ENCODE measurements at places on chromosomes 11 and 22.
A peak's percentile ranks its signal among the peaks of the same experiment; 100 is the strongest.

DNA sequence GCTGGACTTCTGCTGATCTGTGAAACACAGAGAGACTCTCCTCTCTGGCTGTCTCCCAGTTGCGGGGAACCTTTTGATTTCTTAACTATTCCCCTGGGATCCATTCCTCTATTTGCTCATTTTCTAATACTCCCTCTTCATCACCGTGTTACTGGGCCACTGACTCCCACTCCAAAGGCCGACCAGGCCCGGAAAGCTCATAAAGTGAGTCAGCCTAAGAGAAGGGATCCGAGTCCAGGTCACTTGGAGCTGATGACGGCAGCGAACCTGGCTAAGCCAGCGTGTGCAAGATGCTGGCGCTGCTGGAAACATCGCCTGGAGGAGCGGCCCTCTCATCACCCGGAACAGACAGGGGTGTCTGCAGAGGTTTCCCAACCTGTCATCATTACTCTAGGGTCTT, 112.8 kb downstream of the FBXO7 start:
- DNase-seq: no peak

DNA sequence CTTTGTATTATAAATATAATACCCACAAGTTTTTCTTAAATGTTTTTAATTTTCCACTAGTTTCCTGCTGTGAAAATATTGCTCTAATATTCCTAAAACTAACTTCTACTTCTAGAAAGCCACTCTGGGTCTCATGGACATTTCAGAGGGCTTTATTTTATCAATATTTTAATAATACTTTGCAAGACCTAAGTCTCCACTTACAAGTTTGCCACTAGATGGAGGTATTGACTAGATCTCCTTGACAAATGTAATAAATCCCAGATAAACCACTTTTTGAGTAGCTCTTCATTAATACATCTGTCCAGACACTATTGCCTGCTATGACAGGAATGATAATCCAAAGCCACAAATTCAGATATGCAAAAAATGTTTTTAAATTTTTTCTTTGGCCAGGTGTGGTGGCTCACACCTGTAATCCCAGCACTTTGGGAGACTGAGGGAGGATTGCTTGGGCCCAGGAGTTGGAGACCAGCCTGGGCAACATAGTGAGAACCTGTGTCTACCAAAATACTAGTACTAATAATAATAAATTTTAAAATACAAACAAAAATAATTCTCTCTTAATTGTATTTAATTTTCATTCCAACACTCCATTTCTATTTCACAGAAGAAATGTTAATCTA, 3.5 kb upstream of the ACAT1 start:
- DNase-seq: no peak

- peak; percentile 68 for DNase-seq
Measured at GRCh38 chr22:19431649-19432132, at the start of gene HIRA. Gene HIRA, minus strand, starts transcription at chr22:19431733. Its CDS starts 257 bp downstream, at chr22:19431476.

- DNase-seq: no peak
Measured at GRCh38 chr11:58199271-58199670, 4.7 kb downstream of the OR1S2 start.

DNA sequence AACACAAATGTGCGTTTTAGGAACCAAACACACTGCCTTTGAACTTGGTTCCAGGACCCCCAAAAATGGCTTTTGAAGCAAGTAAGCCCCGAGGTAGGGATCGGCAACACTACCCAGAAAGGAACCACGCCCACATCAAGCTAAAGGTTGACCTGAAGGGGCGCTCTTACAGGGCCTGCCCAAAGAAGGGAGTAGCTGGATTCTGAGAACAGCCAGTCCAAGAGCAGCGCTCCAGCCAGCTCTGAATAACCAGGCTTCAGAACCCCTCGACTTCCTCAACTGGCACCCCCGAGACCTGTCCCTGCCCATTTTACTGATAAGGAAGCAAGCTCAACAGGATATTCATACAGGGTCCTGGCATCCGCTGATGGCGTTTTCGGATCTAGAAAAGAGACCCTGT, 18.9 kb upstream of the MOB2 start:
- no peak for DNase-seq

GRCh38 chr11:86148345-86148747, 79.5 kb upstream of the PICALM start:
- no peak for DNase-seq

DNA sequence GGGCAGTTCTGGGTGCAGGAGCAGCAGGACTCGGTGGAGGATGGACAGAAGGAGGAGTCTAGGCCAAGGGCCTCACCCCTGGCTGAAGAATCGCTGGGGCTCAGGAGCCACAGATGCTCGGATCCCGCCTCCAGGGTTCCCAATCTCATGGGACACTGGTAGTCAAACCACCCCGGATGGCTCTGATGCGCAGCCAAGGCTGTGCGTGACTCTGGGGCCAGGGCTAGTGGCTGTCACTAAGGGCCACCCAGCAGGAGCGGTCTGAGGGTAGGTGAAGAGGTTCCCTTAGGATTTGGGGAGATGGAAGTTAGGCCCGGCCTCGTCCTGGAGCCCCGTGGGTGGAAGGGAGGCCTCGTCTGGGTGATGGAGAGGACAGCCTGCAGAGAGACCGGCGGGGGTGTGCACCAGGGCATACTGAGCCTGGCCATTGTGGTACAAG, 300.6 kb downstream of the TBC1D22A start:
- DNase-seq: no peak
